CD4-positive, CD25-positive, alpha-beta regulatory T cell (primary cell): ENCODE measurements at places on chromosomes 3 and 15.

DNA sequence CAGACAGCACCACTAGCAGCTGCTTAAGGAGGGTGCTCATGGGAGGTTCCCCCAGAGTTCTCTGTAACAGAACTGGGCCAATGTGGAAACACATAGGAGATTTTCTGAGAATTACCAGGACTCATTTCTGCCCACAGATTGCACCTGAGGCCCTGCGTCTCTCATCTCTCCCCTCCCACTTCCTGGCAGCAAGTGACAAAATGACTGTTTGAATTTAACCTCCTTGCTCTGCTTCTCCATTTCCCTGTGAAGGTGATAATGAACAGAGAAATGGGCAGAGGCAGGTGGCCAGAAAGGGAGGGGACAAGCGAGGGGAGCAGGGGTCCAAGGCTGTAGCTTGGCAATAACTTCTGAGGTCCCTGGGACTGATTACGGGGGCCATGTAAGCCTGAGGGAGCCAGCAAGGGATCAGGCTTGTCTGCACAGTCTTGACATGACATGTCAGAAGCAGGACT is 8.0 kb downstream of the EPHB1 start:
- peak; percentile 4 for DNase-seq

DNA sequence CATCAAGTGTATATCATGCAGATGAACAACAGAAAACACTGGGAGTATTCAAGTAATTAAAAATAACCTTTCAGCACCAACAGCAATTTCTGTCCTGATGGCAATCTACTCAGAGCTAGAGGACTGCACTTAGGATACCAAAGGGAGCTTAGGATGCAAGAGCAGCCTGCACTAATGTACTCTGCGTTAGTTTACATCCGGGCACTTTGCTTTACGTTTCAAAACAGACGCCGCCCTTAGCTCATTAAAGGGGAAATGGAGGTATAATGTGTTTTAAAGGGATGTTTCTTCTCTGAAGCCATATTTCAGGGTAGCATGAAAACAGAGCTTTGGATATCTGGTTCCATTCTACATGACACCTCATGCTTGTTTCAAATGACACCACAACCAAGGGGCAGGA is 14.0 kb upstream of the B3GNT5 start:
- DNase-seq = no peak

GRCh38 chr15:67024998-67025368 is 40.4 kb upstream of the SMAD3 start:
- DNase-seq = no peak

DNA sequence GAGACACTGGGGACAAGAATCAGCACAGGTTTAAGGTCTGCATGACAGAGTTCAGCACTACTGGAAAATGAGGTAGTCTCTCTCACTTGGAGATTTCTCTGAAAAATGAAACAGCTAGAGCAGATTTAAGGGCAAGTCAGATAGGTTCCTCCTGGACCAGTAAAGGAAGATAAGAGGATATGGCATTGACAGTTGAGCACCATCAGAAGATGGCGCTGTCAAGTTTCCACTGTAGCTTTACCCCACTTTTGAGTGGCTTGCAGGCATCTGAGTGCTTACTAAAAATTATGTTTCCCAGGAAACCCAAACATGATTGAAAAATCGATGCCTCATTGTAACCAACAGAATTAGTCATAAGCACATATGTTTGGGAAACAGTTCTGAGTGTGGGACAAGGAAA is 407.2 kb upstream of the UBE2E2 start:
- no peak for DNase-seq

GRCh38 chr3:150627557-150627956 is 24.4 kb downstream of the SELENOT start:
- no peak for DNase-seq

DNA sequence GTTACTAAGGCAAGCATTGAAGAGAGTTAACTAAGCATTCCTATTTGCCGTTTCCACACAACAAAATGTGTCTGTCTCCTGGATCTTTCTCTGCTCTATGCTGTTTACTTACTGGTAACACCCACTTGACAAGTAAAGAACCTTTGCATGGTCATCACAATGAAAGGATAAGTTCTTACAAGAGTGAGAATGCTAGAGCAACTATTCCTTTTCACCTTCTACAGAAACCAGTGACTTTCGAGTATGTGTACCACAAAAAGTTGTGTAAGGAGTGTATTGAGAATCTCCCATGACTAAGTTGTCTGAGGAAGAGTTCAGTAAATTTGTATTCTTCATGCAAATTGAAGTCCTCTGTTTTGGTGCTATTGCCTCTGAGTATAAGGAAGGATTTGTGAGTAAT is 10.8 kb downstream of the TIPARP start:
- no peak for DNase-seq

GRCh38 chr3:150235799-150236198 is 172.3 kb upstream of the TSC22D2 start:
- DNase-seq = no peak

GRCh38 chr3:47932421-47932820 is 83.8 kb downstream of the MAP4 start:
- DNase-seq = no peak

DNA sequence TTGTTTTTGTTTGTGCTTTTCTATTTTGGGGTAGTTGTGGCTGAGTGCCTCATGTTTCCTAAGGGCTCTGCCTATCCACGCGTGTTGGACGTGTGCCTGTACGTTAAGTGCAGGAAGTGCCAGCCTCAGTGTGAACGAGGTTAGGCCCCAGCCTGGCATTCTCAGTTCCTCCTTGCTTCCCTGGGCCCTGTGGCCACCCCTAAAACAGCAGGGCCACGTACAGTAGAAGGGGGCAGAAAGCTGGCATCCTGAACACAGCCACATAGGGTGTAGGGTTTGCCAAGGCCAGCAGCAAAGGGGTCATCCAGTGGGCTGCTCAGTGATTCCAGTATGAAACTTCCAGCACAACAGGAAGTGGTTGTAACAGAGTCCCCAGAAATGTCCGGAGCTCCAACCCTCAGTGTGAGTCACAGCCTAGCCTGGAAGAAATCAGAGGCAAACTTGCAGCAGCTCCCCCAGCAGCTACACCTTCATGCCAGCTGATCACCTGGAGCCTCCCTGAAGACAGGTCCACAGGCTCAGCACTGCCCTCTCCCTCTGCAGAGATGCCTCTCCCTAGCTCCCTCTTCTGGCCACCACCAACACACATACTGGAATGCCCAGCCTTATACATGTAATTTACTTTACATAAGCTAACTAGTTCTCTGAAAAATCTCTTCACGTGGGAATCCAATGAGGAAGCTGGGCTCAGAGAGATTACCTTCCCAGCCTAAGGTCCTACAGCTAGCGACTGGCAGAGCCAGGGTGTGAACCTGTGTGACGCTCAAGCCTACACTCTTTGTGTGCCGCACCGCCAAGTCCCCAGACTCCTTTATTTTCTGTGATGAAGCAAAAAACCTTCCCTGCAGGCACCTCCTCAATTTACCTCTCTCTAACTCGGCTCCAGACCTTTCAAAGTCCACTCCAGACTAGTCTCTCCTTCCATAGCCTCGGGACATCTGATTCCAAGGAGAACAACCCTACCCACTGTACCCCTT is 26.6 kb downstream of the ILDR1 start:
- DNase-seq = peak; percentile 8

DNA sequence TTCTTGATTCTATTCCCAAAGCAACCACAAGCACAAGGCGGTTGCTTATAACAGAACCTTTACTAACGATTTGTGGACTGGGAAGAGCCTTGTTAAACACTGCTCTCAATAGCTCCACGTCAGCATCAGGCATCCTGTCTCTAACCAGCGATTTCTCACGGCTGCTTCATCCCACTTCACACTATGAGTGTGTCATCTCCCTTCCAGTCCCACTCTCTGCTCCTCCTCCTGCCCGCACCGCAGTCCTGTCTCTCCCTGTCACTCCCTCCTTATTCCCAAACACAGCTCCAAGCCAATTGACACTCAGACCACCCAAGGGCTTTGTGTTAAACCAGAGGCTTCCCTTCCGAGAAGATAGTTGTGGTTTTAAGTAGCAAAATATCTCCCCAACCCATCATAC is 94.8 kb downstream of the ABHD5 start:
- no peak for DNase-seq

DNA sequence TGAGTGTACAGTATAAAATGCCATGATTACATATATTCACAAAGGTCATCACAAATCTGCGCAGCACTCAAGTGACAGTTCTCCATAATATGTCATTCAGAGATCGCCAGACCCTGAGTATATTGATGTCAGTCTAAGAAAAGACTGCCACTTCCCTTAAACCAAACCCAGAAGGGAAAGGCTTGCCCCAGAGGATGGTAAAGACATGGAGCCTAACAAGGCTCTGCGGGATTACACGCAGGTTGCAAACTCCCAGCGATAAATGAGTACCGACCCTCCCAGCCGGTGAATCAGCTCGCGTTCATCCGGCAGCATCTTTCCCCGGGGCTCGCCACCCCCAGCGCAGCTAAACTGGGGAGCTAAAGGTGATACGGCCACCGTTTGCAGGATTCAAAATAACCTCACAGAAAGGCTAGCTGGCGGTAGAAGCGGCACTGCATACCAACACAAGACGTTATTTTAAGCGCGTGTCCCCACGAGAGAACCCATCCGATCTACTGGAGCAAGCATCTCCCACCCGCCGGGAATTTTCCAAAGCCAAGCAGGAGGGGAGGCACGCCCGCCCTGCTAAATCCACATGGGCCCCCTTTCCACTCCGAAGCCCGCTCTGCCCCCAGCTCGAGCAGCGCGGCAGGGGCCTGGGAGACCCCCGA is 643 bp downstream of the MYO5A start:
- peak; percentile 32 for DNase-seq

GRCh38 chr15:52481915-52482314 is 46.8 kb downstream of the MYO5A start:
- DNase-seq = peak; percentile 95

DNA sequence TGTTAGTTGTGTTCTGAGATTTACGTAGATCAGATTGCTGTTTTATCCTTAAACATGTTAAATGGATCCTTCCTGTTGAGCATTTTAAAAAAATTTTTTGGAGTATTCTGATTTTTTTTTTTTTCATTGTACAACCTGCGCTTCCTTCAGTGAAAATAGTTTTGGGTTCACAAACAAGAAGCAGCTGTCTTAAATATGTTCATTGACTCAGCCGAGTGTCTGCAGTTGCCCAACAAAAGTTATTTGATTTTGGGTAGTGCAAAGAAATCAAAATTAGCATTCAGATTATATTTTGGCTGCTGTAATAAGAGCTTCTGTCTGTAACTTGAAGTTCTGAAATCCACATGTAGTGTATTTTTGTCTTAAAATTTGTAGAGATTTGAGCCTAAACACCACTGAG is 148.2 kb downstream of the BBX start:
- DNase-seq = no peak

DNA sequence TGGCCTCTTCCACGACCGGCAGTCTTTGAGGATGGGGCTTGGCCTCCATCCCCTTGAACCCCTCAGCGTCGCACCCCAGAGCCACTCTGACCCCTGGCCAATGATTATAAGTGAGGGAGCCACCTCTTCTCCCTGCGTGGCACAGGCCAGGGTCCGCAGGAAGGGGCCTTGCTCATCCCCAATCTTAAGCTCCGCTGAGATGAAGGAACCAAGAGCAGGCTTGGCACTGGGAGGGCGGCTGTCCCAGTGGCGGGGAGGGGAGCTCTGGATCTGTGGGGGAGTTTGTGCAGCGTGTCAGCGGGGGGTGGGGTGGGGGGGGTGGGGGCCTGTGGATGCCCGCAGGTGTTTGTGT is 13.8 kb upstream of the ADPGK start:
- no peak for DNase-seq

DNA sequence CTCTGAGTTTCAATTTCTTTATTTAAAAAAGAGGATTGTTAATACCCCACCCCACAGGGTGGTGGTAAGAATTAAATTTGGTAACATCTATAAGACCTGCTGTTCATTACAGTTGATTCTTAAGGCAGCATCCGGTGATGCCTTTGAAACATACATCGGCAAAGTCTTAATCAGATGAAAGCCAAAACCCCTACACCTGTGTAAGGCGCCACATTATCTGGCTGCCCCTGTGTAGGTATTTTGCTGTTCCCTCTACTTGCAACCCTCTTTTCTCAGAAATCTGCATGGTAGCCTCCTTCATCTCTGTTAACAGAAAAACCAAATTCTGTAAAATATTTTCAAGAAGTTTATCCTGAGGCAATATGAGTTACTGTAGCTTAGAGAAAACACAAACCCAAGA is 90.0 kb downstream of the ST6GAL1 start:
- peak; percentile 95 for DNase-seq

DNA sequence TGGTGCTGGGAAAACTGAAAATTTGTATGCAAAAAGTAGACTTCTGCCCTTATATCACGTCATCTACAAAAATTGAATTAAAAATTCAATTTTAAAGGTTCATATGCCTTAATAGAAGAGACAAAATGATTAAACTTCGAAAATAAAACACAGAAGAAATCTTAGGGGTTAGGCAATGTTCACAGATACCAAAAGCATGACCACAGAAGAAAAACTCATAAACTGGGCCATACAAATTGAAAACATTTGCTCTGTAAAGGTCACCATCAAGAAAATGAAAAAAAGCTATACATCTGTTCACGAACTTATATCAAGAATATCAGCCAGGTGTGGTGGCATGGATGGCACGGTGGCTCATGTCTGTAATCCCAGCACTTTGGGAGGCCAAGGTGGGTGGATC is 245.1 kb downstream of the PCCB start:
- DNase-seq = no peak

GRCh38 chr15:50685976-50686468 is 575 bp downstream of the TRPM7 start:
- peak; percentile 68 for DNase-seq

- no peak for DNase-seq
Measured at GRCh38 chr15:78628227-78628626, 7.4 kb upstream of the CHRNA3 start.

- DNase-seq = no peak
Measured at GRCh38 chr3:42544492-42545283, 37.1 kb downstream of the SEC22C start.

DNA sequence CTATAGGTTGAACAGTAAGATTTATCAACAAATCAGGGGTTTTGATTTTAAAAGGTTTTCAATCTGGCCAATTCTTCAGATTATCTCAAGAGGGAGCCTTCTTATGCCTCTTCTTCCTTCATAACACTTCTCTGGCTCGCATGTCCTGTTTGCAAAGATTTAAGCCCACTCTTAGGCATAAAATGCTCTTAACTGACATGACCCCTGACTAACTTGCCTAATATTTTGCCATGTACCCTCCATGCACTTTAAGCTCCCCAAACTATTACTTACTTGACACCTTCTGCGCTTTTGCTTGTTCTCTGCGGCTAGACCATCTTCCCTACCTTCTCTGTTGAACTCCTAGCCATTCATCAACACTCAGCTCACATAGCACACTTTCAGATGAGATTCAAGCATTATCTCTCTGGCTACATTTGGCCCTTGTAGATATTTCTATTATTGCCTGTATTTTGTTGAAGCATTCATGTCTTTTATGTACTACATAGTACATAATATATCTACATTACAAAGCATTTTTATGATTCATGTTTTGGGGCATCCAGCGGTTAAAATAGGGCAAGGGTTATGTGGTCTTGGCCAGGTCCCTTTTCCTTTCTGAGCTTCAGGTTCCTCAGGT is 1.0 kb upstream of the ARIH1 start:
- no peak for DNase-seq

DNA sequence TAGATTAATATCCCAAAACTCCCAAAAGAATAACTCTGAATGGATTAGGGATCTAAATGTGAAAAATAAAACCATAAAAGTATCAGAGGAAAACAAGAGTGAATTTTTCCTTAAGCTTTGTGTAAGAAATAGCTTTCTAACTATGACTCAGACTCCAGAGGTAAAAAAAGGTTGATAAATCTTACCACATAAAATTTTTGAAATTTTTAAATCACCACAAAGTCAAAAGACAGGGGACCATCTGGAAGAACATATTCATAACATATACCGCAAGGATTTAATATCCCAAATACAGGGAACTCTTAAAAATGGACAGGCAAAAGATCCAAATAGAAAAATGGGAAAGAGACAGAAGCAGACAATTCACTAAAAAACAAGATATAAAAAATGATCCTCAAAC is 145.0 kb downstream of the ARNT2 start:
- no peak for DNase-seq
